ENCODE measurements at places on chromosomes 5 and 9. TPM values are rescaled to one million over a fixed set of nuclear protein-coding genes. Genes with fewer than 3 reads are reported as not detected.

Gene GEMIN5
- 27.5 TPM for total RNA-seq

GRCh38 chr9:11338130-11338529 lies 725.3 kb upstream of the PTPRD start:
- DNase-seq, result no peak

Gene MGAT1
- 124 TPM for total RNA-seq

- DNase-seq, result no peak
Measured at GRCh38 chr5:149550594-149551226, 529 bp downstream of the CSNK1A1 start.

DNA sequence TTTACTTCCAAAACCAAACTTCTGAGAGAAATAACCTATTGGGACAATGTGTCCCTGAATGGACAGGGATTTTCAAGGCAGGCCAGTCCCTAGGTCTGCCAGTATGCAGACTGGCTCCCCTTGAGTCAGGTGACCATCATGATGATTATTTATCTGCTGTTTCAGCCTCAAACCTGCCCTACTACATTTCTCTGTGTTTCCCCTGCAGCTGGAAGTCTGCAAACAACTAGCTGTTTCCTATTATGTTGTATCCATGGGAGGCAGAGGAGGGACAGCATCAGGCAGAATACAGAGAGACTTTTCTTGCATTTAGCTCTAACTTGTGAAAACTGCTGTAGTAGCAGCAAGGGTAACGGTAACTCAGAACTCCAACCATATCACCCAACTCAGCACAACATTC lies 36.2 kb upstream of the IFNK start:
- no peak for DNase-seq

Gene SPATA31A6
- total RNA-seq, result not detected

Data from dermis blood vessel endothelial cell (primary cell).